GM13976 (cell line): ENCODE measurements at places on chromosomes 1 and 21.

DNA sequence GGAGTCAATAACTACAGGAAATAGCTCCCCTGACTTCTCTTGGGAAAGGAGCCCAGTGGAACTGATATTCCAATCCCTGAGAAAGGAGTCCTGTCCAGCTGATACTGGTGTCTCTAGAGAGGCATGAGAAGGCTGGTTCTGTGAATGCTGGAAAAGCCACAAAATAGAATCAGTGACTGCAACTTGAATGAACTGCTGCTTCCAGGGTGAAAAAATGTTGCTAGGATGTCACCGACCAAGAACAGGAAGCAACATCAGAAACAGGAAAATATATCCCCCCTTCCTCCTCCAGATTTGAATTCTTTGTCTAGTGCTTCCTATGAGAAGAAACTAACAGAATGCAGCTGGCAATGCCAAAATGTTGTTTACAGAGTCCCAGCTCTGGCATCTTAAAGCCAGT, 269.3 kb upstream of the LYPLAL1 start:
- DNase-seq, result no peak

DNA sequence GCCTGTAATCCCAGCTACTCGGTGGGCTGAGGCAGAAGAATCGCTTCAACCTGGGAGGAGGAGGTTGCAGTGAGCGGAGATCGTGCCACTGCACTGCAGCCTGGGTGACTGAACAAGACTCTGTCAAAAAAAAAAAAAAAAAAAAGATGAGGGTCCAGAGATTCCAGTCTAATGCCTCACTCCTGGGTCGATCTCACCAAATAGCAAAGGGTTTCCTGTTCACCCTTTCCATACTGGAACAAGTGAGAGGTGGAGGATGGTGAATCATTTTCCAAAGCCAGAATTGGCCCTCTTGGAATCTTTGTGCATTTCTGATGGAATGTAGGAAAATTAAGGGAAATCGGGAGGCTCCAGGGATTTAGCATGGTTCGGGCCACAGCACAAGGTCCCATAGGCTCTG, 58.1 kb upstream of the ZNF648 start:
- no peak for DNase-seq

GRCh38 chr1:29744684-29745490, 508.6 kb downstream of the PTPRU start:
- DNase-seq, result no peak

DNA sequence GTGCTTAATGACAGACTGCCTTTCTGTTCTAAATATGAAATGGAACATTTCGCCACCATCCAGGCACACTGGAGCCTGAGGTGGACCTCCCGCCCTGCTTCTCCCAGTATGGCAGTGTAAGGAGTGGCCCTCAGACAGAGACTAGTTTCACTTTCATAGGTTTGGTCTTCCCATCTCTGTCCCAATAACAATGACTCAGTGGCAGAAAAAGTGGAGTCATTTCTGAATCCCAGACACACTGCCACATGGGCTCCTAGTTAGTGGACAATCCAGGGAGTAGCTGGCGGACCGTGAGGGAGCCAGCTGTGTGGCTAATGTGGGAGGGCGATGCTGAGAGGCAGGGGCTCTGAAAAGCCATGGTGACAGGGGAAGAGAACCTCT, 95.6 kb upstream of the TSPAN2 start:
- DNase-seq, result no peak

DNA sequence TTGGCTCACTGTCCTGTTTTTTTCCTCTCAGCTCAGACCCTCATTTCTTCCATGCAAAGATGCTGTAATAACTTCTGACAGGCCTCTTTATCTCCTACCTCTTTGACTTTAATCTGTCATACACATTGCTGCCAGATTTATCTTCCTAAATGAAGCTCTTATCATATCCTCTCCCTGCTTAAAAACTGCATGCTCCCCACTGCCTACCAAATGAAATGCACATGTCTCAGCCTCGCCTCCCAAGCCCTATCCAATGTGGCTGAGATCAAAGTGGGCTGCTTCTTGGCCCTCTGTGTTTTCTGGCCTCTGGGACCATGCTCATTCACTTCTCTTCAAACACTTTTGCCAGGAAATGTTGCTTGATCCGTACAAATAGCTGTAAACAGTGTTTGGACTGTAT, 38.3 kb downstream of the IRF2BP2 start:
- no peak for DNase-seq

GRCh38 chr1:115530407-115530806, 111.4 kb upstream of the VANGL1 start:
- no peak for DNase-seq

- DNase-seq, result no peak
These were observed 100.5 kb upstream of the ESRRG start for GRCh38 chr1:216823731-216824130.

GRCh38 chr1:30788580-30789387, 31.2 kb upstream of the LAPTM5 start:
- DNase-seq, result no peak

DNA sequence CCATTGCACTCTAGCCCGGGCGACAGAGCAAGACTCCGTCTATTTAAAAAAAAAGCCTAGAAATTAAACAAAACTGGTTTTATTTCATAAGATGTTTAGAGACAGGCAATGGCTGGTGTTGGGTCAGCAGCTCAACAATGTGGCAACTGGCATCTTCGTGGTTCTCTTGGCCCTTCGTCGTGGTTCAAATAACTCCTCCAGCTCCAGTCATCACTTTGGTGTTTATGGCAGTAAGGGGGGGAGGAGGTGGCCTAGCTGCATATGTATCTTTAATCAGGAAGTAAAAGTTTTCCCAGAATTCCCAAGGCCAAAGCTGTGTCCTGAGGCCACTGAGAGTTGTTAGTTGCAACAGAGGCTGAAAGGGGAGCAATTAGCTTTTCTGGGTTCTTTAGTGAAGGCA, 13.0 kb upstream of the LTN1 start:
- DNase-seq, result no peak

DNA sequence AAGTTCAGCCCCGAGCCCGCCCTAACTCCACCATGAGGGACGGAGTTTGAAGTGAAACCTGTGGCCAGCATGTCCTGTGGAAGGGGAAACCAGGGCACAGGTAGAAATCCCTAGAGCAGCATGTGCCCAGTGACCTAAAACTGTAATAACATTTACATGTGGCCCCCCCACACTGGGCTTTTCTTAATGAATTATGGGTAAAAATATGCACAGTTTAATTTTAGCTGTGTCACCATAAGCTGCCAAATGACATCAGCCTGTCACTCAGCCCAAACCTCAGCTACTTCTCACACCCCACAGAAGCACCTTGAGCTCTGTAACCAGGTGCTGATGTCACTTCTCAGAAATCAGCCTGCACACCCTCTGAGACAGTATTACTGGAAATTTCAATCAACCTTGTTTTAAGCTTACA, 50.0 kb upstream of the SLC19A1 start:
- DNase-seq, result peak; percentile 85

- no peak for DNase-seq
These were observed 65.1 kb upstream of the RAB4A start for GRCh38 chr1:229205854-229206253.

GRCh38 chr1:227557962-227558725, 5.2 kb upstream of the ZNF678 start:
- DNase-seq, result no peak

GRCh38 chr1:198119906-198120305, 36.9 kb upstream of the NEK7 start:
- no peak for DNase-seq

DNA sequence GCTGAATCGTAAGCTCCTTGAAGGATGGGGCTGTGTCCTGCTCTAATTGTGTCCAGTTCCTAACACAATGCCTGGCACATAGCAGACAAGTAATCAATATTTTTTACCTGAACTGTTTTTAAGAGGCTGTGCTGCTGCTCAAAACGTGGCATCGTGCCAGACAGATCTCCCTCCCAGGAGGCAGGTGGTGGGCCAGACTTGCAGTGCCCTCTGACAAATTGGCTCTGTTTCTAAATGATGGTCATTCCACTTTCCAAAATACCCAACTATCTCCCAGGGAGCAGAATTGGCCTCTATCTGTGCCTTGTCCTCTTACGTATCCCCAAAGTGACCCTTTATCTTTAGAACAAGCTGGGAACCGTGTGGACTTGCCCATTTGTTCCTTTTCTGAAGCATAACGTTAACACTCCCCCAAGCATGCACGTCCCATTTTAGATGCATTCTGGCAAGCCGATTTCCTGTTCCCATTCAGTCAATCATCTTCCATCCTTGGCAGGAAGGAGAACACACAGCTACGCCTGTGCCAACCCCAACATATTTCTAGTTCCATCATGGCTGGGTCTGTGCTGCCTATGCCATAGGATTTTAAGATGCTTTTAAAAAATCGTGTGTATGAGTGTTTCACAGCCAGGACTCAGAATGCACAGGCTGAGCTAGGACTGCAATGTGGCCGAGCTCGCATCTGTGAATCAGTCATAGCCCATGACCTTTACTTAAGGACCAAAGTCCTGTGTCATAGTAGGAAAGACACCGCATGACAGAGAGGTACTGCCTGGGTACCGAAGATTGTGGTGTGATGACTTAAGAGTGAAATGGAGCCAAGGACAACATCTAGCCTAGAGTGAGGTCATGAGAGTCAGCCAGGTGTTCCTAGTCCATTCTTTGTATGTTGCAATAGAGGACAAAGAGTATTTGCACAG, 408.6 kb downstream of the PRDM2 start:
- DNase-seq, result no peak

DNA sequence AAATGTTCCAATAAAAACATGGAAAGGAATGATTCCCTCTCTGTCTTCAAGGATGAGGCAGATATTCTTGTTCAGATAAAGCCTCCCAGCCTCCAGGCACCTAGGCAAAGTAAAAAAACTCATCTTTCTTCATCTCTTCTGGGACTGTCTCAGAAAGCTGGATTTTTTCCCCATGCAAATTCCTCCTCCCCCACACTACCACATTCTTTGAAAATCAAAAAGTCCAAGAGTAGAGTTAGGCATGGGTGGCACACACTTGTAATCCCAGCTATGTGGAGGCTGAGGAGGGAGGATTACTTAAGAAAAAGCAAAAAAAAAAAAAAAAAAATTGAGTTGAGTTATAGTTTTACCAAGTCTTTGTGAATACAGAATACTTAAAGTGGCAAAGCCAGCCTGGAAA, 82.8 kb downstream of the GLUL start:
- DNase-seq, result no peak

DNA sequence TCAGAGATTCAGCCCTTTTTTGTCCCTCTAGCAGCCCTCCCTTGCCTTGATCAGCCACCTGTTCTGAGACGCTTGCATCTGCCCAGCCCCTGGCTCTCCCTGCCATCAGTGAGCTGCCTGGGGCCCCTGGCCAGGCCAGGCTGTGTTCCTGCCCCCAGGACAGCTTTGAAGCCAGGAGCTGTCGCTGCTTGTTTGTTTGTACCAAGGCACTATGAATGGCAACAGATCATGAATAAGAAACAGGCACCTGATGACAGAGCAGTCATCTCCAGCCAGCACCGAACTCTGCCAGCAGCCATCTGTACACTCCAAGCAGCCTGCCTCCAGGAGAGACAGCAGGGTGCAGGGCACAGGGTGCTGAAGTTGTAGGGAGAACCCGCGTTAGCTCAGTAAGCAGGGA, 8.1 kb upstream of the VWA5B1 start:
- DNase-seq, result no peak

GRCh38 chr1:151284013-151284577, 2.0 kb downstream of the ZNF687 start:
- DNase-seq, result no peak

DNA sequence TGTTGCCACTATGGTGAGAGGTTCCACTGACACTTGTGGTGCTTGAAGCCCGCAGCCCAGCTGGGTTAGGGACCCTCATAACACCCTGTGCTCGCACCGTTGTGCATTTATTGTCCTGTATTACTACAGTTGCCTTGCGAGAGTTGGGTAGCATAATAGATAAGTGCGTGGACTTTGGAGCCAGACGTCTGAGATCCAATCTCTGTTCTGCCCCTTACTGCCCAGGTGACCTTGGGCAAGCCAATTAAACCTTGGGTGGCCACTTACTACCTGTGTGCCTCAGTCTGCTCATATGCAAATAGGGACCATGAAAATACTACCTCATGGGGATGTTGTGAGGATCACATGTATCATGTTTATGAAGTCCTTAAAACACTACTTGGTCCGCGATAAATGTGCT, 13.3 kb downstream of the C8B start:
- no peak for DNase-seq

- no peak for DNase-seq
These were observed 636.7 kb downstream of the PLA2G4A start for GRCh38 chr1:187465441-187465840.

- DNase-seq, result no peak
These were observed 71.8 kb upstream of the ARHGAP29 start for GRCh38 chr1:94309216-94309615.

DNA sequence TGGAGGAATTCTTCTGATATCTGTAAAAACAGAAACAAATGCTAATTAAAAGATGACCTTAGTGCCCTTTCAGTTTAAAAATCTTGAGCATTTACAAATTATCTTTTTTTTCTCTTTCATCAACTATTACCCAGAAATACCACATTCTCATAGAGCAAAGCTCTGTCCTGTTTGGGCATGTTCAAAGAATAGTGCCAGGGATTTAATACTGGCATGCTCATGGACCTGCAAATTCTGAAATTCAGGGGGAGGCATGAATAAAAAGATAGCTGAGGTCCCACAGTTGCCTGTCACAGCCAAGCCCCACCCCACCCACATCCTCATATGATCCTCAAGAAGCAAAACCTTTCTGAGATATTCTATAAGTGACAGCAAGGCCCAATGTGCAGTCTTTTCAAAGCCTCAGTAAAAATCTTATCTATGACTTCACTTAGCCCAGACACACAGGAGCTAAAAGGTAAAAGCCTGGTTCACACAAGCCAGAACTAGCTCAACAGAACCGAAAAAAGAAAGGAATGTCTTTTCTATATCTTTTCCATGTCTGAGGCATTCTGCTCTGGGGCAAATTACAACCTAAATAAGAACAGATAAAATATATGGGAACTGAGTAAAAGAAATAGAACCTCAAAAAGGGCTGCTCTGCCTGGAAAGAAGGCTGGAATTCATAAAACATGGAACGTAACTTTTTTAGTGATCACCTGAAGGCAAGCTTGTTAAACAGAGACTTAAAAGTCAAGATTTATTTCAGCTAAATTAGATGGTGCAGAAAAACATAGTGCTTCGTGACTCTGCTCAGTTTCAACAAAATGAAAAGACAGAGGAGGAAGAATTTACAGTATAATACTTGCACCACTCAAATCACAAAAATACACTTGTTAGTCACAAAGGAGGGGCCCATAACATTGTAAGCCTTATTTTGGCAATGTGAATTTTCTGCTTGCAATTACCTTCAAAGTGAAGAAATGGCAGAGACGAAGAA, 11.0 kb downstream of the WLS start:
- no peak for DNase-seq

GRCh38 chr1:229305392-229305791, 34.5 kb downstream of the RAB4A start:
- DNase-seq, result no peak
